H54 (cell line): ENCODE measurements at places on chromosomes 12 and 14.
A peak's percentile ranks its signal among the peaks of the same experiment; 100 is the strongest.

DNA sequence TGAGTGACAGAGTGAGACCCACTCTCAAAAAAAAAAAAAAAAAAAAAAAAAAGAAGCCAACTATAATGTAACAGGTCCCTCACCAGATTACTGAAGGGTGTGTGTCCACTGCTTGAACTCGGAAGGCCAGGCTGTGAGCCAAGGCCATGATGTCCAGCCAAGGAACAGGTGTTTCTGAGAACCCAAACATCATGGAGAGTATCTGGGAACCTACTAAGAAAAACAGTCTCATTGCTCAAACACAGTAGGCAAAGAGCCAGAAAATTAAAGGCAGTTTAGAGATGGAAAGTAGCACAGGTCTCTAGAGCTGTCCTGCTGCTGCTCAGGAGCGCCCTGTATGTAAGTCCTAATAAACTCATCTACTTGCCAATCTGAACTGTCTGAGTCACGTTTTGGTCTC, 12.5 kb upstream of the MAP4K5 start:
- no peak for DNase-seq

DNA sequence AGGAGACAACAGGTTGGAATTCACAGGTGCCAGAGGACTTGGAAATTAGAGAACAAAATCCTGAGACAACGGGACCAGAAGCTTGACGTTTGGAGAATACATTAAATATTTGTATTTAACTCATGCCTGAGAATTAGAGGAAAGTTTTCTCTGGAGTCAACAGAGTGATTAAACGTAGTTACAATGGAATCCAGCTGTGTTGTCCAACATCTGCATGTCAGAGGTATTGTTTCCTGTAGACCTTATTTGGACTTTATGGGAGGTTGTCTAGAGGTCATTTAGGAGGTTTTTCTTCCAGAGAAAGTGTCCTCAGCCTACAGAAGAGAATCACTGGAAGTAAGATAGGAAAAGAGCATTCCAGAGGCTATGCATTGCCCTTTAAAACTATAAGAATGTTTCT, 45.1 kb upstream of the RERGL start:
- no peak for DNase-seq

DNA sequence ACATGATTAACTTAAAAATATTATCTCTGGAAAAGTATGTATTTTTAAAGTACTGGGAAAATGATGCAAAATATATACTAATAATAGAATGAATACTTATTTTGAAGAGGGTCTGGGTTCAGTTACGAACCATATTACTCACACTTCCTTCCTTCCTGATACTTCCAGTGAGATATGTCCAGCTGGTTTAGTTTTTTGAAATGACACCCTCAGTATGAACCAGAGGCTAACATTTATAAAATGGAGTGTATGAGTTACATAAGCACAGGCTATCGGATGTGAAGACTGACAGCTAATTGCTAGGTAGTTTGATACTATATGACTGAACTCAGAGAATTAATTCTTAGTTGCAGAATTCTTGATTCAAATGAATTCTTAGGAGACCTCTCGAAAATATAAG, 122.9 kb downstream of the OTOGL start:
- DNase-seq, result no peak

DNA sequence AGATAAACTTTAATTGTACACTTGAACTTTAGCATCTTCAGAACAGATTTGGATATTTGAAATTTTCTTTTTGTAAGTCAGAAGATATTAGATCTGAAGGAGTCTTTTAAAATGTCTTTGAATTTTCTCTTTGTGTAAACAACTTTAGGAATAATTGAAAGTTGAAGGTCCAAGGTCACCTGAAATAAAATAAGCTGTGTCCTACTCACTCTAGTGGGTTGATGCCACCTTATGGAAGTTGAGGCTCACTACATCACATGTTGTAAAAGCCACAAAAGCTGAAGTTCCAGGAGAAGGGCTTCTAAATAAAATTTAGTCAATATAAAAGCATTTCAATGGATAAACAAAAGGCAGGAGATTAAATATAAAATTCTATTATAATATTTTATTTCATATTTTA, 122.0 kb upstream of the ATXN7L3B start:
- DNase-seq, result no peak

DNA sequence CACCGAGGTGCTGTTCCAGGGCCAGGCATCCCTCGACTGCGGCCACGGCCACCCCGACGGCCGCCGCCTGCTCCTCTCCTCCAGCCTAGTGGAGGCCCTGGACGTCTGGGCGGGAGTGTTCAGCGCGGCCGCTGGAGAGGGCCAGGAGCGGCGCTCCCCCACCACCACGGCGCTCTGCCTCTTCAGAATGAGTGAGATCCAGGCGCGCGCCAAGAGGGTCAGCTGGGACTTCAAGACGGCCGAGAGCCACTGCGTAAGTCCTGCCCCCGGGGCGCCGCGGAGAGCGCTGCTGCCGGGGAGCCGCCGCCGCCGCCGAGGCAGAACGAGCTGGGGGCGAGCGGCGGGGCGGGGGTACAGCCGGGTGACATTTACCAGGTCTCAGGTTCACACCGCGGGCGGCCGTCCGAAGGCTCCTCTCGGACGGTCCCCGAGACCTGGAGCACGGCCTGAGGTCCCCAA, 1.4 kb downstream of the PLXNC1 start:
- DNase-seq, result no peak

- no peak for DNase-seq
Observed at GRCh38 chr12:15001733-15002382, 29.0 kb downstream of the PDE6H start.

DNA sequence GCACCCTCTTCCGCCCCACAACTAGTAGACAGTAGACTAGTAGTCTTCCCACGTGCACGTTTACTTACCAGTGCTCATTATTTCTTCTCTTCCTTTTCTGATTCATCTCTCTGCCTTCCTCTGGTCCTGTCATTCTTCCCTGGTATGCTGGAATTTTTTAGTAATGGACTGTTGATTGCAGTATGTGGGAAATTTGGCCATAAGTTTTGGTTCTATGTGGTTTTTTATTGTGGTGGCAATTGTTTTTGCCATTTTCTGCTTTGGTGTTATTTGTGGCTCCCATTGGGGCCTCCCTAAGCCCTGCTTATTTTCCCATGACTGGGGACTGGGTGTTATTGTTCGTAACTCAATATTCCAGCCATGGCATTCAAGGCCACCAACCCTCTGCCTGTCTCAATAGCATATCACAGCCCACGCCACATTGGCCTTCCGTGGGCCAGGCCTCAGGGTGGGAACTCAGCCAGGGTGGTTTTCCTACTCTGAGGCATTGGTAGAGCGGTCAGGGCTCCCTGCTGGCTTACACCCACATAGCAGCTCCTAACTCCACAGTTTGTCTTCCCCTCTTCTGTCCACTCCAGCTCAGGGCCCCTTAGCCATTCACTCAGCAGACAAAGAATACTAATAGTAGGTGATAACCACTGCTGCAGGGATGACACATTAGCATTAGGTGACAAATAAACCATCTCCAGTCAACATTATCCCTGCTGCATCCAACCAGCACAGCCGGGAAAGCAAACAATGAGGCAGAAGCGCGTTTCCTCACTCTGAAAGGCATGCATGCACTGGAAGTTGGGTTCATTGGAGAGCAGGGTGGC, 321.5 kb downstream of the CACNA1C start:
- DNase-seq, result no peak

GRCh38 chr12:92863251-92863650, 65.8 kb downstream of the EEA1 start:
- no peak for DNase-seq

- no peak for DNase-seq
Observed at GRCh38 chr12:103557628-103558010, 29.5 kb upstream of the STAB2 start.

DNA sequence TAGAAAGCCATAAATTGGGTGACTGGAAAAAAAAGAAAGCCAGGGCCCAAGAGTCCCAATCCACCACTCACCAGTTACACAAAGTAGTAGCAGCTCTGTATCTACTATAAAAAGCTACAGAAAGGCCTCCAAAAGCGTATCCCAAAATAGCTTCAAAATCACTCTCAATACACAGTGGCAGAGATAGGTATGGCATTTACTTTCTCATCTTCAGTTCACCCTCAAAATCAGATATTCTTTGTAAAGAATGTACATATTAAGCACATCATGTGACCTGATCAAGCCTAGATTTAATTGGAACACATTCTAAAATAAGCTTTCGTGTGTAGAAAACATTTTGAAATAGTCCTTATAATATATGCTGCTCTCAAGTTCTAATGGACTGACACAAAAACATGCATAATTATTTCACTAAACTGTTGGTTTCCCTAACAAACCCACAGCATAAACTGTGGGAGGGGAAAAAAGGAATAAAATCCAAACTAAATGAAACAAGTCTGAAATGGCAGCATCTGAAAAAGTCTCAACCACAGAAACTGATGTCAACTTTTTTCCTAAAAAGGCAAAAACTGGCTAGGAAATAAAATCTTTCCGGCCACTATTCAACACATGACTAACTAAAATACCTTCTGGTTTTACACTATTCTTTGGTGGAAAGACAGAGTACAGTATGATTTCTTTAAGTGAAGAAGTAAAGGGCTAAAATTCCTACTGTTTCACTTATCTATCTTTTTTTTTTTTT, 25.9 kb downstream of the UBE2N start:
- DNase-seq, result no peak

- no peak for DNase-seq
Observed at GRCh38 chr12:86929962-86930361, 673.8 kb upstream of the MGAT4C start.

DNA sequence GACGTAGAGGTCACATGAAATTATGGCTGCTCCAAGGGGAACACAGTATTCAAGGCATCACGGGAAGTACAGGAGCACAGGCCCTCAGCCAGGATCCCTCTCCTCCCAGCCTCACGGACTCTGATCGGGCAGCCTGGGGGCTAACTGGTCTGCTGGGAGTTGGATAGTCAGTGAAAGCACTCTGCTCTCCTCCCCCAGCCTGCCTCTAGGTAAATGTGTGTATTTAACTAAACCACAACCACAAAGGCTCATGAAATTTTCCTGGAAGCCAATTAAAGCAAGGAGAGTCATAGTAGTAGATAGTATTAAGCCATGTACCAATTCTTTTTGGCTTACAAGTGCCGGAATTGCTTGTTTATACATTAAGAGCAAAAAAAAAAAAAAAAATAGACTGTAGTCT, 254.3 kb downstream of the MSRB3 start:
- peak; percentile 36 for DNase-seq

- DNase-seq, result no peak
Observed at GRCh38 chr12:93191956-93192355, 185.8 kb upstream of the NUDT4 start.

- no peak for DNase-seq
Observed at GRCh38 chr12:3199551-3200031, 122.4 kb downstream of the TSPAN9 start.

DNA sequence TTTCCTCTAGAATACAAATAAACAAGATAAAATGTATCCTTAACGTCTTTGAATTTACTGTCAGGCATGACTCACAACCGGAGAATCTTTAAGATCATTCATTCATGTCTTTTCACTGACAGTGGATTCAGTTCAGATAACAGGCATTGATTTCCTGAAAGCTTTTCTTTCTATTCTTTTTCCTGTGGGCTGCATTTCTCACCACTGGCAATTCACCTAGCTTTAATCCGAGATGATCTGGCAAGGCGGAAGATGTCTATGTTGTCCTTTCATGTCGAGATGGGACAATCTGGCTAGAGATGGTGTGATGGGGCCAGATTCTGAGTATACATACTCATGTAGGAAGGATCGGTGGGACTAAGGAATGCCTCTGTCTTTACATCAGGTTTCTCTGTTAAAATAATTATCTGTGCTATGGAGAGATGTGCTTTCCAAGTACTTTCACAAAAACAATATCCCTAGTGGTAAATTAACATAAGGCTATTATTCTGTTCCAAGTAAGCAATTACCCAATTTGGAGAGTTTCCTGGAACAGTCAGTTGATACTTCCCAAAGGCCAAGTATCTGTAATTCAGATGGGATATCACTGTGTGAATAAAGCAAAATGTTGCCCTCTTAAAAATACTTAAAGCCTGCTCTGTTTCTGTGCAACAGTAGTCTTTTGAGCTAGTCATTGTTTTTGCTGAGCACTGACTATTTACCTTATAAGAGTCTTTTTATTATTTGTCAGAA, 17.8 kb downstream of the ACSS3 start:
- DNase-seq, result no peak

- no peak for DNase-seq
Observed at GRCh38 chr12:114823724-114824123, 139.7 kb upstream of the TBX3 start.

DNA sequence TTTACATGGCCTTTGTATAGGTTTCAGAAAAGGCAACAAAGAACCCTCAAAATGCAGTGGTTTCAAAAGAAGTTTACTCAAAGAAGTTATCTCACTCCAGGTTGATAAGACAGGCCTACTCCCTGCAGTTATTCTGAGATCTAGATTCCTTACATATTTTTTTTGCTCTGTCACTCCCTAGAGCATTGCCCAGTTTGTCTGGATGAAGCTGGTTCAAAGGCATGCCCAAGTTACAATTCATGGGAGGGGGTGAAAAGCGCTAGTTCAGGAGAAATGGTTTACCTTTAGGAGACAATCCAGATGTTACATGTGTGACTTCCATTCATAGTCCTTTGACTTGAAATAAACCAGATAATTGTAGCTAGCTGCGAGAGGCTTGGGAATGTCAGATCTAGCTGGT, 115.0 kb downstream of the TPH2 start:
- DNase-seq, result no peak

DNA sequence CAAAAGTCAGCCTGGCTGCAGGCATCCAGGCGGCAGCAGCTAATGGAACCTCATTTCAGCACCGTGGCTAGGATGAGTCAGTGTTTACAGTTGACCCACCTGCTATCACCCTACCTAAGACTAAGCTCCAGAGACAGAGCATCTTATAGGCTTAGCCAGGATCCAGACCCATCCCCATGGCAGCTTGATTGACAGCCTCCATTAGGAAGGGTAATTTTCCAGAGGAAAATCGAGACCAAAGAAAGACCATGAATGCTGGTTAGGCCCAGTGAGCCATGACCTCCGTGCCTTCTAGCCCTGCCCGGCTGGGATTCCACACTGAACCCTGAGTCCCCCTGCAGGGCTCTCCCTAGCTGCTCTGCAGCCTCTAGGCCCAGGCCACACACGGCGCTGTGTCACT, 38.7 kb downstream of the TUNAR start:
- no peak for DNase-seq

DNA sequence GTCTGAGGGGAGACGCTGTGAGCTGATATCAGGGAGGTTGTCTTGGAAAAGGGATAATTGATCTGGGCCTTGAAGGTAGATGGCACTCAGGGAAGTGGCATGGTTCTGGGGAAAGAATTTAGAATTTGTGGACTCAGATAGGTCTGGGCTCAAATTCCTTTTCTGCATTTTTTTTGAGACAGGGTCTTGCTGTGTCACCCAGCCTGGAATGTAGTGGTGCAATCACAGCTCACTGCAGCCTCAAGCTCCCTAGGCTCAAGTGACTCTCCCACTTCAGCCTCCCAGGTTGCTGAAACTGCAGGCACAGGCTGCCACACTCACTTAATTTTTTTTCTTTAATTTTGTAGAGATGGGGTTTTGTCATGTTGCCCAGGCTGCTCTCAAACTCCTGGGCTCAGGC, 98.1 kb upstream of the NCOR2 start:
- no peak for DNase-seq

- DNase-seq, result no peak
Observed at GRCh38 chr12:532908-533565, 73.3 kb downstream of the B4GALNT3 start.

- no peak for DNase-seq
Observed at GRCh38 chr12:18868717-18869116, 130.8 kb downstream of the CAPZA3 start.
